Vagina (tissue), 2 donors: ENCODE measurements at places on chromosomes 12 and 14. TPM values are rescaled to one million over a fixed set of nuclear protein-coding genes. Genes with fewer than 3 reads are reported as not detected.
A peak's percentile ranks its signal among the peaks of the same experiment; 100 is the strongest.

DNA sequence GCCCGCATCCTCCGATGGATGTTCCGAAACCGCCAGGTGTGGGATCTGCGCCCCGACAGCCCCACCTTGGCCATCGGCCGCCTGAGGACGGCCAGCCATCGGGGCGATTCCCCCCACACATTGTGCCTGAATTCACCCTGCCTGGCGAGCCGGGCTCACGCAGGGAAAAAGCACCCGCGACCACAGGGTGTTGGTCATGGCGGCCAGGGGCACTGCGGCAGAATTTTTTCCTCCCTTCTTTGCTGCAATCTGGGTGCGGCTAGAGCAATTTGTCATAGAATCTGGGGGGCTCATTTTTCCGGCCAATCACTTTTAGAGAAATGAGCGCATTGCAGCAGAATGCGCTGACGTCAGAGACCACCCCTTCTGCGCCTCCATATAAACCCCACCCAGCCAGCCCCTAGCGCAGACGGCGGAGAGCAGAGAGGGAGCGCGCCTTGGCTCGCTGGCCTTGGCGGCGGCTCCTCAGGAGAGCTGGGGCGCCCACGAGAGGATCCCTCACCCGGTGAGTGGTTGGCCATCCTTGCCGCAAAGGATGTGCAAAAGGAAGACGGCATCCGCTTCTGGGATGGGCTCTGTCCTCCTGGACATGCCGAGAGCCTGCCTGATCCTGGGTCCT is at the start of gene MEG3:
Gene MEG3 (plus strand): TSS at position 406 of the 619 bp plus-strand sequence.
- H3K27me3 ChIP-seq, result no peaks in the 10 kb centered on the region
- peak within 1 kb of the TSS; percentile 43 for H3K4me3 ChIP-seq
- DNase-seq, result no peak
- no peaks in the 10 kb centered on the region for H3K36me3 ChIP-seq
- peaks cover 4% of the 10 kb centered on the region for H3K4me1 ChIP-seq

GRCh38 chr12:22826026-22826425 is 201.1 kb downstream of the ETNK1 start:
- DNase-seq, result no peak
- no peaks in the 10 kb centered on the region for H3K4me1 ChIP-seq
- H3K27me3 ChIP-seq, result no peaks in the 10 kb centered on the region
- H3K36me3 ChIP-seq, result no peaks in the 10 kb centered on the region
- no peak overlapping the region for H3K4me3 ChIP-seq

GRCh38 chr12:22335794-22336166 is 1.3 kb upstream of the ST8SIA1 start:
- H3K4me1 ChIP-seq, result peaks cover 29% of the 10 kb centered on the region
- H3K4me3 ChIP-seq, result peak overlapping the region; percentile 78
- H3K27me3 ChIP-seq, result no peaks in the 10 kb centered on the region
- DNase-seq, result no peak

GRCh38 chr12:74614426-74614825 is 76.8 kb downstream of the ATXN7L3B start:
- H3K36me3 ChIP-seq, result no peaks in the 10 kb centered on the region
- H3K27me3 ChIP-seq, result no peaks in the 10 kb centered on the region
- no peaks in the 10 kb centered on the region for H3K4me1 ChIP-seq
- no peak overlapping the region for H3K27ac ChIP-seq

Gene BTBD6
- 45.9 TPM for total RNA-seq

GRCh38 chr14:95662376-95663186 is 23.6 kb upstream of the TCL1B start:
- no peaks in the 10 kb centered on the region for H3K27me3 ChIP-seq
- H3K4me1 ChIP-seq, result peaks cover 5% of the 10 kb centered on the region
- H3K27ac ChIP-seq, result no peak overlapping the region
- DNase-seq, result no peak
- no peak overlapping the region for H3K4me3 ChIP-seq

- DNase-seq, result no peak
- no peaks in the 10 kb centered on the region for H3K36me3 ChIP-seq
- no peak overlapping the region for H3K4me3 ChIP-seq
- no peak overlapping the region for H3K27ac ChIP-seq
- H3K27me3 ChIP-seq, result no peaks in the 10 kb centered on the region
These were observed 187.9 kb upstream of the STXBP6 start for GRCh38 chr14:25237845-25238244.

Gene PLEKHG7
- total RNA-seq, result not detected

DNA sequence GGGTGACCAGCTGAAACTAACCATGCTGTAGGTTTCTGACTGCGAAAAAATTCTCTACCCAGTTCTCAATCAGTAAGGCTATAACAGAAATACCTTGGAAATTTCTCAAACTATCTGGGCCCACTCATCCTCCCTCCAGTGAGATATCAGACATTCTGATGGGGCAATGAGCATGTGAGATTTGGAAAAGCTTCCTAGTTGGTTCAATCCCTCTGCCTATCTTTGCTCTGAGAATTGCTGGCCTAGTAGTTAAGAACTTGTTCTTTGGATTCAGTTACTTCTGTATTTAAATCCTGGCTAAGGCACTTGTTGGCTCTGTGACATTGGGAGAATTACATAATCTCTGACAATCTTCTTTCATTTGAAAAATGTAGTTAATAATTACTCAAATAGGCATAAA is 119.4 kb downstream of the SLC15A5 start:
- H3K27ac ChIP-seq, result no peak overlapping the region
- DNase-seq, result no peak
- no peaks in the 10 kb centered on the region for H3K36me3 ChIP-seq
- no peaks in the 10 kb centered on the region for H3K27me3 ChIP-seq
- H3K4me1 ChIP-seq, result no peaks in the 10 kb centered on the region

Gene CLEC14A
- total RNA-seq, result 33.1 TPM

DNA sequence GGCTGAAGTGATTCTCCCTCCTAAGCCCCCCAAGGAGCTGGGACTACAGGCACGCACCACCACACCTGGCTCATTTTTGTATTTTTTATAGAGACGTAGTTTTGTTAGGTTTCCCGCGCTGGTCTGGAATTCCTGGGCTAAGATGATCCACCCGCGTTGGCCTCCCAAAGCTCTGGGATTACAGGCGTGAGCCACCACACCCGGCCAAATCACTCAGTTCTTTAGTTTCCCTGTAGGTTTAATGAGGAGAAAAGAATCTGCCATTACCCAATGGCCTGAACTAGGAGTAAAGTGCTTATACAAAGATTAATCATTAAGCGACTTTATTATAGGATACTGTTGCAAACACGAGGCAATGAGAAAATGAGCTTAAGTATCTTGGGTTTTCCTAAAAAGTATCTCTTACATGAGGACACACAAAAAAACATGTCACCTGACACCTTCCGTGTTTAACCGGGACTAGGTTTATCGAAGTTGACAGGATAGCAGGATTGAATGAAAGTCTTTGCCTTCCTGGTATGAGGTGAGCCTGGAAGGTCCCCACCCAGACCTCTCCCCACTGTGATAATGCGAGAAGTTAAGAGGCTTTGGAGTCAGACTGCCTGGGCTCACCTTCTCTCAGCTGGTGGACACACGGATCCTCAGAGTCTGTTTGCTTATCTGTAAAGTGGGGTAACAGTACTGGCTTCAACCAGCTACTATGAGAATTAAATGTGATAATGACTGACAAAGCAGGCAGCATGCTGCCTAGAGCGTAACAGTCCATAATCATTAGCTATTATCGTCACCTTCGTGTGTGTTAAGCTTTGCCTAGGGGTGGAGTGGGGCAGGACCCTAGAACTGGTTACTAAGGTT is 133.5 kb upstream of the KRAS start:
- no peak for DNase-seq
- H3K36me3 ChIP-seq, result no peaks in the 10 kb centered on the region
- H3K27me3 ChIP-seq, result no peaks in the 10 kb centered on the region

Gene LYZ
- total RNA-seq, result 15.2 TPM

DNA sequence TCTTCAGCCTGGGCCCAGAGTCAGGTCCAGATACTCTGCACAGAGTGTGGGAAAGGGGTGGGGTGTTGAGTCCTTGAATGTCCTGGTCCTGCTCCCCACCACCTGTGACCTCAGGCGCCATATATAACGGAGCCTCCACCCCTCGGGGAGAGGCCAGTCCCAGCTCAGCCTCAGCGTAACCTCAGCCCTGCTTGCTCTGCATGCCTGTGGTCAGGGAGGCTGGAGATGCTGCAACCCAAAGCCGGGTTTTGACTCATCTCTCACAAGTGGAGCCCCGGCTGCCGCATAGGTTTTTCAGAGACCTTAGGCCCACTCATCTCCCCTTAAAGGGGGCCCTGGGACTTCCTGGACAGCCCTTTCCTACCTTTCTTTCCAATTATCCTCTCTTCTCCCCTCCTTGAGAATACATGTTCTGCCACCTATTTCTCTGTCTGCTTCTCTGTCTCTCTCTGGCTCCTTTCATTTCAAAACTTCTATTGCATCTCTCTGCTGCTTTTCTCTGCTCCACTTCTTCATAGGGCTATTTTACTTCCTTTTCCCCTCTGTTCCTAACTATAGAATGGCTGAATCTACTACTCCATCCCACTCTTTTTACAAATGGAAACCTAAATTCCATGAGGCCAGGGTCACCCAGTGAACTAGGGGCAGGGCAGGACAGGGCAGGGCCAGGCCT is 1.2 kb downstream of the ITGB7 start:
- peaks cover 31% of the 10 kb centered on the region for H3K4me1 ChIP-seq
- H3K36me3 ChIP-seq, result no peaks in the 10 kb centered on the region
- no peak for DNase-seq

- no peaks in the 10 kb centered on the region for H3K27me3 ChIP-seq
- DNase-seq, result no peak
- H3K4me3 ChIP-seq, result no peak overlapping the region
These were observed 288.4 kb downstream of the FBXL14 start for GRCh38 chr12:1305791-1306500.

DNA sequence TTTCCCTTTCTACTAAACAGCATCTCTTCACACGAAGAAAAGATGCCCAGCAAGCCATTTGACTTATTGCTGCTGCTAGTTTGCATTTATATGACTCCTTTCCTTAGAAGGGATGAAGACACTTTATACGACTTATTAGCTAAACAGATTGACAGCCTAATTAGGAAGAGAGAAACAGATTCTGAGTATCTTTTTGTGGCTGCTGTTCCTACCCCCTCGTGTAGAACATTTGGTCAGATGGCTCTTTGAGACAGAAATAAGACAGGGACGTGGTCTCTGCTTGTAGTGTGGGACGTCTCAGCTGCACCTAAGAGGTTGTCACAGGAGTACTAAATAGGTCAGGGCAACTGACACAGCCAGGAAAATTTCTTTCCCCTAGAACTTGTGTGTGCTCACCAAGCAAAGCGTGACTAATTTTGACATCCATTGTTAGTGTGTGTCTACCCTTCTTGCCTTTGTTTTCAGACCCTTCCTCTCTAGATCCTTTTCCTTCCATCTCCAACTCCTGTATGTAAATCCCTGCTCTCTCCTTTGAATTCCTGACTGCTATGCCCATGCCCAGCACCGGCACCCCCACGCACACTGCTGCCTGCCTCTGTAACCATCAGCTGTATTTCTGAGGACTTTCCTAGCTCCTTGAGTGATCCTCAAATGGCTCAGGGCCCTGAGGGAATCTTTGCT is 83.2 kb downstream of the DAD1 start:
- no peak overlapping the region for H3K27ac ChIP-seq
- no peak overlapping the region for H3K4me3 ChIP-seq
- no peak for DNase-seq
- H3K36me3 ChIP-seq, result no peaks in the 10 kb centered on the region

Gene IFT81
- total RNA-seq, result 18.2 TPM

GRCh38 chr12:57227315-57228115 is 2.0 kb upstream of the SHMT2 start:
- DNase-seq, result no peak
- peaks cover 14% of the 10 kb centered on the region for H3K36me3 ChIP-seq
- H3K27me3 ChIP-seq, result no peaks in the 10 kb centered on the region
- H3K4me1 ChIP-seq, result peaks cover 34% of the 10 kb centered on the region

DNA sequence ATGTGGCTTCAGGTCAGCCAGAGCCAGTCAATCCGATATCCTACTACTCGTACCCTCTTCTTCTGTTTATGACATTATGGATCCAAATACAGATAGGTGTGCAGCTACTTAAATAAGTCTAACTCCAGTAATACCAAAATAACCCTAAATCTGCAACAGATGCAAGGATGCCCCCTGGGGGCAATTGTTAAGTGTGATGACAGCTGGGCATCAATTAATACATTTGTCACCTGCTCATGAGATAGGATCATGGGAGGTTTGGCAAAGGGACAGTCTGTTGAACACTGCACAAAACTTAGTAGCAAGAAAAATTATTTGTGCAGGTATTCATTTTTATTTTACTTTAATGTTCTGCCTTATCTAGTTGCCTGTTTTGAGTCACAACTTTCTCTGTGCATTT is 83.2 kb downstream of the SLC38A6 start:
- no peaks in the 10 kb centered on the region for H3K4me1 ChIP-seq
- H3K36me3 ChIP-seq, result no peaks in the 10 kb centered on the region
- no peak for DNase-seq
- no peak overlapping the region for H3K27ac ChIP-seq
- no peak overlapping the region for H3K4me3 ChIP-seq

Gene KRT72
- total RNA-seq, result not detected

GRCh38 chr12:55933169-55933798 is 2.3 kb downstream of the DGKA start:
- peaks cover 71% of the 10 kb centered on the region for H3K4me1 ChIP-seq
- H3K27me3 ChIP-seq, result no peaks in the 10 kb centered on the region
- peak overlapping the region; percentile 94 for H3K27ac ChIP-seq
- no peaks in the 10 kb centered on the region for H3K36me3 ChIP-seq

Gene PCNX1
- 59.7 TPM for total RNA-seq

DNA sequence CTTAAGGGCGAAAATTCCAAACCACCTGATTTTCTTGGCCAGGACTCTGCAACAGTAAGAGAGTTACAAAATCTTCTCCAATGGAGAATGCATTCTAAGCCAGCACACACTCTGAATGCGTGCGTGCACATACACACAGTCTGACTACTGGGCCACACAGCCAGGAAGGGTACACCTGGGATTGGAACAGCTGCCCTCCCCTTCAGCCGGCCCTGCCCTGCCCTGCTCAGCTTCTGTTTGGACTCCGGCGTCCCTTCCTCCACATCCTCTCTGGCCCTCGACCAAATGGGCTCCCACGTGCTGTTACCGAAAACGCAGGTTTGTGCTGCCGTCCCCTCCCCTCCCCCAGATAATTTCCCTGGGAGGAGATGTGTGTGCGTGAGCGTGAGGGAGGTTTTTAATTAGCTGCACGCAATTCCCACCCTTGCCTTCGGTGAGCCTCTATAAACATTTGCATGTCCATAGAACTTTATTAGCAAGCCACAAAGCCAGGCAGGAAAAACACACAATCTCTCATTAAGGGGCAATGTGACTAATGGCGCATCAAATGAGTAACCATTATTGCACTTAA is 43.0 kb downstream of the CCNK start:
- peak overlapping the region; percentile 78 for H3K27ac ChIP-seq
- no peaks in the 10 kb centered on the region for H3K36me3 ChIP-seq
- H3K27me3 ChIP-seq, result no peaks in the 10 kb centered on the region
- DNase-seq, result no peak
- H3K4me1 ChIP-seq, result peaks cover 43% of the 10 kb centered on the region

DNA sequence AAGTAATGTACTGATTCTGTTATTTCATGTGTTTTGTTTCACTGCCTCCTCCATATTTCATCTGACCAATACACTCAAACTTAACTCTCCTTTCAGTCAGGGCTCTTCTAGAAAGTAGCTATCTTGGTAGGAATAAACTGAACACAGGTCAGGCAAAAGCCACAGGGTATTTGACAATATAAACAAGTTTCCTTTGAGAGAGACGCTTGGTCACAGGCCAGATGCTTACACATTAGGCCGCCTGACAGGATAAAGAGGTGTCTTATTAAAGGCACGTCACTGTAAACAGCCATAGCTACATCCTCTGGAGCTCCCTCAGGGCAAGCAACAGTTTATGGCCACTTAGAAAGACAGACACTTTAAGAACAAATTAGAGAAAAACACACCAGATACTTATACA is 607.5 kb downstream of the SLC6A15 start:
- no peaks in the 10 kb centered on the region for H3K4me1 ChIP-seq
- H3K27me3 ChIP-seq, result no peaks in the 10 kb centered on the region
- H3K27ac ChIP-seq, result no peak overlapping the region
- no peaks in the 10 kb centered on the region for H3K36me3 ChIP-seq
